Stimulated activated CD8-positive, alpha-beta memory T cell treated with anti-CD3 and anti-CD28 coated beads, Interleukin-2, amount 100 ng/mL, for 1 hour (primary cell): ENCODE measurements at places on chromosomes 2 and 18.

- no peak for DNase-seq
Measured at GRCh38 chr18:21264651-21265050, 22.6 kb downstream of the GREB1L start.

- DNase-seq, result no peak
Measured at GRCh38 chr2:133331436-133331835, 236.8 kb downstream of the NCKAP5 start.

DNA sequence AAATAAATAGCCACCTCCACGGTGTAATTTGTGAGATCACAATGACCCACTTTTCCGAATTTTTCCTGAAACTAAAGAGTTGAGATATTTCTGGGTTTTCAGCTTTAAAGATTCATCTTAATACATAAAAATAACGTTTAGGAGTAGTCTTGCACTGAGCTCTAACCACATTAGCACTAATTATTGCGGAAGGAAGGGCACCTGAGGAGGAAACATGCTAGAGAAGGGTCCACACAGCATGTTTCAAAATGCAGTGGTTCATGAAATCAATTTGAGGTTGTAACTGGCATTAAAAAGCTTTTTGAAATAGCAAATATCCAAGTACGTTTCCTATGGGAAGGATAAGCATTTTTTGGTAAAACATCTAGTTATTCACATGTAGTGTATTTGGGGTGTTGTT, 8.4 kb downstream of the INPP4A start:
- DNase-seq, result no peak

DNA sequence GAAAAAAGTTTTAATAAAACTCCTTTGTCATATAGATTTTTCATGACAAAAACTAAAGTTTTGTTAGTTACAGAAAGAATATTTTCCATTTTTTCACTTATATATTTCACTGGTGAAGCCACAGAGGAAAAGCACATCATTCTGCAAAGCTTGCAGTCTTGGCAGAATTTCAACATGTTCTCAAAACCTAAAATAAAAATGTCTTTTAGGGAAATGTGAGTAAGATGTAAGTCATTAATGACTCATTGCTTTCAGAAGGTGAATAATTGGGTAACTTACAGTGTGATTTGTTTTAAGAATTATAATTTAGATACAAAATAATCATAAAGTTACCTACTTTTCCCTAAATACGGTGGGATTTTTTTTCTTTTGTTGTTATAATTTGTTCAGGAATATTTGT, 43.4 kb upstream of the TNFRSF11A start:
- DNase-seq, result no peak

DNA sequence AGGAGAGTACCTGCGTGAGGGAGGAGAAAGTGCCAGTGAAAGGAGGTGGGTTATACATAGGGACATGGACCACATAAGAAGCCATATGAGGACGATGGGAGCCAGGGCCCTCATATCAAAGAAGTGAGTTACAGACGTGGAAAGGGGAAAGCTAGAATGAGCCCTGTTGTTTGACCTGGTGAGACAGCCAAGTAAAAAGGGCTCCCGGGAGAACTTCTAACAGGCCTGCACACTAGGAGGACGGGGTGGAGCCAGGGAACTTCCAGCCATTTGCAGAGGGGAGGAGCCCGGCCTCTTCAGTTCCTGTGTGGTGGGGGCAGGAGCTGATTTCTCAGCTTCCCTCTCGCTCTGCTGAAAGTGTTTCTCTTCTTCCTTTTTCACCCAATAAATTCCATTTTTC, 84.1 kb upstream of the SLC66A3 start:
- no peak for DNase-seq

DNA sequence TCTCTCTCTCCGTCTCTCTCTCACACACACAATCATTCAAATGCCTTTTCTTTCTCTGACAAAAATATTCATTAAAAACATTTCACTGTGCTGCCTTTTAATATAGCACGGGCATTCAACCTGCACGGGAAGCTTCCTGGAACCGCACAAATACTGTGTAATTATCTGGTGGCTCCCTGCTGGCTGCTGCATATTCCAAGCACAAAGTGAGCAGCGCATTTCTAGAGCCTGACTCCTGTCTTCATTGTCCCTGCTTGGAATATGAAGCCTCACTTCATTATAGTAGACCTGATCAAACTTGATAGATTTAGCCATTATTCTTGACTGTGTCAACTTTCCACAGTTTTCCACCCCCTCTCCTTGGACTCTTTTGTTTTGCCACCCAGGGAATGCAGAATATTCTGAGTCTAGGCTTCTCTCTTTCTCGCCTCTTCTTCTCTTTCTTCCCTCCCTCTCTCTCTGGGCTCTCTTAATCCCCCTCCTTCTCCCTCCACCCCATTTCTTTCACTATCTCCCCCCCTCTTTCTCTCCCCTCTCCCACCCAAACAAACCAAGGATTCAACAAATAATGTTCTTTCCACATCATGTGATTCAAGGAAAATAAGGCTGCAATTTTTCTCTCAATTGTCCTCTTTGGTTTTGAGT, 672.1 kb upstream of the FANCL start:
- DNase-seq, result no peak

DNA sequence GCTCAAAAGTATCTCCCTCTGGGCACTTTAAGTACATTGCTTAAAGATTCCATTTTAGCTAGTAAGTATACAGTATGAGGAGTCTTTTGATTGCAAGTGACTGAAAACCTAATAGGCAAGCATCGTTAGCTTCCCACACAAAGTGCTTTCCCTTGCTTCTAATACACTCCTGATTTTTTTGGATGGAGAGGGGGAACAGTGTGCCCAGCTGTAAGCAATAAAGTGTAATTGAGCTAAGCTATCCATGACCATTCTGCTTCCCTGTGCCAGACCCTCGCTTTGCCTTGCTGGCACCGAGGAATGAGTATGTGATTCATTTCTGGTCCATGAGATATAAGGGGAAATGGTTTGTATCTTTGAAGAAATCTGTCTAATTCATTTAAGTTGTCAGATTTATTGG, 3.8 kb upstream of the ZNF24 start:
- DNase-seq, result no peak

DNA sequence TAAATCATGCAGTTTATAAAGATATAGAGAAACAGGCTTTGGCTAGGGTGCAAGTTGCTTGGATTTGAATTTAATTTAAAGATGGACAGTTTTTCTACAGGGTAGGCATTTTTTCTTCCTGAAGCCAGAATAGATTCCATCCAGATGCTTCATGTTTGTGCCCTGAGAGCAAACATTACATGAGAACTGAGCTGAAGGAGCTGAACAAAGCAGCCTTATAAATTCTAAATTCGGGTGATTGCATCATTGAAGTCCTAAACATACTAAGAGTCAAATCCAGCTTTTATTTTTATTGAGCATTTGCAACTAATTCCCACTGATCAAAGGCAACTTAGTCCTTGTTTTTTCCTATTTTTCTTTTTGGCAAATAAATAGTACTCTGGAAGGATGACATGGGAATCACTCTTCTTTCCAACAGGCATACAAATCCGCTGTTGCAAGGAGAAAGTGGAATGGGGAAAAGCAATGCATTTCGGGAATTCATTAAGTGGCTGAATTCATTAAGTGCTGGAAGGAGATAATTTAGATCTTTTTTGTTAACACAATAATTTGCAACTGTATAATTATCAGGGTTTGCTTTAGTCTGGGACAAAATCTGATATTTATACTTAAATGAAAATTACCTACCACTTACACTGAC, 828.0 kb downstream of the SLC4A3 start:
- no peak for DNase-seq

DNA sequence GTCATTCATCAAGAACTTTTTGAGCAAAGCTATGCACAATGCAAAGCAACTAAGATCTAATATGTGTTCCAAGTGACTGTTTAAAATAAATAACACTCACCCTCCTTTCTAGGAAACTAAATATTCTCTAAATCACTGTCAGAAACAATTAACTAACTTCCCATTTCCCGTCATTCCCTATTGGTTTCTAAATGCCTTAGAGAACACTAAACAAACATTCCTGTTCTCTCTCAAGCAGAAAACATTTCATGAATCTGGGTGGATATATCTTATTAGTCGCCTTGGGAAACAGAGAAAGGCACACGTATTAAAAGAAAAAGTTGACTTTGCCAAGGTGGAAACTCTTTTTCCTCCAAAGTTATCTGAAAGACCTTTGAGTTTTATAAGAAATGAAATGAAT, 735.2 kb downstream of the MBD2 start:
- no peak for DNase-seq

DNA sequence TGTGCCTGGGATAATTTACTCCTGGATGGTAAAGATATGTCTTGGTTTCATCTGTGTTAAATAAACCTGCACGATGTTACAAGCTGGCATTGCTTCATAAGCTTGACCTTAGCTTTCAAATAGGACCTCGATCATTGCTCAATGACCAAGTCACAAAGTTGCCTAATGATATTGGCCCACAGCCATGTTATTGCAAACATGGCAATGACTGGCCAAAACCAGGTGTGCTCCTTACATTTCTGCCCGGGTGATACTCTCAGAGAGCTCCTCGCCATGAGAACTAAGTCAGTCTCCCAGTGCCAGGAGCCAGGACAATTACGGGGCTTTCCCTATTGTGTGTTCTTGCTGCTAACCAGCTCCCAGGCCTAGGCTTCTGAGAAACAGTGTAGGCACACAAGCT, 72.5 kb upstream of the CYP1B1 start:
- DNase-seq, result no peak

GRCh38 chr2:150465703-150466569, 21.5 kb downstream of the RND3 start:
- no peak for DNase-seq

- no peak for DNase-seq
Measured at GRCh38 chr2:38561691-38562090, 41.0 kb downstream of the HNRNPLL start.

GRCh38 chr2:99395589-99396130, 58.5 kb downstream of the EIF5B start:
- no peak for DNase-seq

DNA sequence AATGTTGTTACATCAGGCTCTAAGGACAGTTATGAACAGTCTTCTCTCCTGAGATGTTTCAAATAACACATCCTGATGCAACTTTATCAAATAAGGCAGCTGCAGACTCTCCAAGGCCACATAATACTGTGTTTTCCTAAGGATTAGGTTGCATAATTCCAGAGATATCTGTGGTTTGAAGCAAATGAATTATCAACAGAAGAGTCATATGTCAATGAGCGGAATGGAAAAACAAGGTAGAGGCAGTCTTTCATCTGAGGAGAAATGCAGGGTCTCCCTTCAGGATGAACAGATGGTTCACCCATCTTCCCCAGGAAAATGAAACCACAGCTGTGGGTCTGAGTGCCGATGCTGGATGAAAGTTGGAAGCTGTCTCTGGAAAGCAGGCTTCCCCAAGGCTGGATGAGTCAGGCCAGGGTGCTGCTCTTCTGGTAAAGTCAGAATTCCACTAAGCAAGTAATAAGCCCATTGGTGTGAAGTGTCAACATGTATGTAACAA, 22.2 kb downstream of the LYG1 start:
- no peak for DNase-seq

- no peak for DNase-seq
Measured at GRCh38 chr2:64720535-64721319, 67.0 kb upstream of the SERTAD2 start.

DNA sequence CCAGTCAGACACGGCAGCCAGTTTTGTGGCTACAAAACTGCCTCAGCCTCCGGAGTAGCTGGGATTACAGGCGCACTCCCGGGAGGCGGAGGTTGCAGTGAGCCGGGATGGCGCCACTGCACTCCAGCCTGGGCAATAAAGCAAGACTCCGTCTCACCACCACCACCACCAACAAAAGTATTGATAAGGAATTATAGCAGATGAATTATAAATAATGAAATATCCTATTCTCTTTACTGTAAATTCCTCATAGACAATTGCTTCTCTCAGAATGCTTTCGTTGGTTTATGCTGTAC, 1.4 kb upstream of the FAM161A start:
- DNase-seq, result no peak

DNA sequence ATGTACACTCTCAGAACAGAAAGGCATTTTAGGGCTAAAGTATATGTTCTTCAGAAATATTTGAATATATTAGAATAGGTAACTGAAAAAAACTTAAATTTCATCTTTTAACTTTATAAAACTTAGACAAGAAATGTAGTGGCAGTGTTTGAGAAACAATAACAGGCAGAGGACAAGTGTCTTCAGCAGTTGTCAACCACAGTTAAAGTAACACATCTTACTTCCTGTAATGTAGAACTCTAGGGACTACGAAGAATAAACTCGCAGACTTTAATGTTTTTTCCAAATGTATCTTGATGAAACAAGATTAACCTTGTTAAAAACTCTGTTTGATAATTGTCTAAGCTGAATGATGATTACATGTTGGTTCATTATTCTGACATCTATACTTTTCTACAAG, 50.7 kb downstream of the RMDN2 start:
- no peak for DNase-seq

GRCh38 chr18:70047931-70048603, 100.4 kb upstream of the CD226 start:
- no peak for DNase-seq

DNA sequence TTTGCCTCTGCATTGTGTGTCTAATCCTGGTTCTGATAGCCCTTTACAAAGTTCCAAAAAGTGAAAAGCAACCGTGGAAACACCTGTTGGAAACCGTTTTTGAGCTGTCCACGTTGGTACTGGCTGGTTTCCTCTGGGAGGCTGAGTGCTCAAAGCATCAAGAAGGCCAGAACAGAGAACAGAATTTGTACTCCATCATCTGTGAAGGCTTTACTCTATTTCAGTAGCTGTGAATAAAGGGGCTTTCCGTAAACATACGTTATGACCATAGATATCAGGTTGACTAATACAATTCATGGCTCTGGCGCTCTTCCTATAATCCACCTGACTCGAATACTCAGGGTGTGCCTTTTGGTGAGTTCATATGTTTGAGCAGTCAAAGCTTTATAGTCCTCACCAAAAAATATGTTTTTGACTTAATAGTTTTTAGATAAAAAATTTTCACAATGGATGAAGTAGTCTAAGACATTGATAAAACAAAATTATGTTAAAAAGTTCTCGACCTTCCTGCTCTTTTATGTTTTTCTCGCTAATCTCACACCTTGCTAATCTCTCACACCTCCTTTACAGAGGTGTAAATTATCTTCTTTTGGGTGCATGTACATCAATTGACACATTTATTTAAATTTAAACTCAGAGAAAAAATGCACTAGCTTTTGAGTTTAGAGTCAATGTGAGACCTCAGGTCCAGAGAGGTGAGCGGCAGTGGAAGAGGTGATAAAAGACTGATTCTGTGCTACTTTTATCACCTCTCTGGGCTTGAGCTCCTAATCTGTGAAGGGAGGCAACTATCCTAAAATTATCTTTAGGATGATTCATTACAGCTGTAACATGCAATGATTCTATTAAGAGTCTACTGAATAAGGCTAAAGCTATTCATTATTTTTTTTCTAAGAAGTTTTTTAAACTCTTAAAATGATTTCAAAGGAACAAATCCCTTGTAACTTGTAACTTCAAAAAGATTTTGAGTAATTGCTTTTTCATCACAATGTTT, 65.3 kb downstream of the CXCR4 start:
- no peak for DNase-seq

GRCh38 chr18:63439334-63439733, 17.1 kb upstream of the VPS4B start:
- DNase-seq, result peak; percentile 9

DNA sequence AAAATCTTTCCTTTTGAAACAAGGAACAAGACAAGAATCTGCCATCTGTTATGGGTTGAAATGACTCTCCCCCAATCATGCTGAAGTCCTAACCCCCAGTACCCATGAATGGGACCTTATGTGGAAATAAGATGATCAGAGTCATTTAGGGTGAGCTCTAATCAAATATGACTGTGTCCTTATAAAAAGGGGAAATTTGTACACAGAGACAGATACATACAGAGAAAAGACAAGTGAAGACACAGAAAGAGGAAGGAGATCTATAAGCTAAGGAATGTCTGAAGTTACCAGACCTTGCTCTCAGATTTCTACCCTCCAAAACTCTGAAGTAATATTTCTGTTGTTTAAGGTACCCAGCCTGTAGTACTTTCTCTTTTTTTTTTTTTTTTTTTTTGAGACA, 15.7 kb downstream of the TGFBRAP1 start:
- DNase-seq, result no peak
